ENCODE measurements at places on chromosomes 3 and 15.
A peak's percentile ranks its signal among the peaks of the same experiment; 100 is the strongest.

GRCh38 chr3:126309861-126310655 is 47.1 kb downstream of the KLF15 start:
- no peak for DNase-seq

DNA sequence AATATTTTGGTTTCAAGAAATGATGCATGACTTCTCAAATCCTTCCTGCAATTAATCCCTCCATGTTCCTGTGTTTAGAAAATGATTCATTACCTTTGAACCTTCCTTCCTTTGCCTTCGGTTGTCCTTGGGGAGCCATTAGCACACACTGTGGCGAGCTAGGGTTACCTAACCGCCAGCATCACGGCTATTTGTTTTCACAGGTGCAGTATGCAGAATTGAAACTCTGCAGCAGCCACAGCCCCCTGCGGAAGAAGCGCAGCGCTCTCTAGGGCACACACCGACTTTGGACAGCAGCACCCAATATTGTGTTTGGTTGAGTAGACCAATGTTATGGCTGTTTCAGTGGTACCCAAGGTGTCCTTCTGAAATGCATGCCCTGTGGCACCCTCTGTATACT is 247.4 kb downstream of the MCTP2 start:
- no peak for DNase-seq

GRCh38 chr3:141366285-141367037 is 1.8 kb upstream of the ZBTB38 start:
- DNase-seq = no peak

- no peak for DNase-seq
Observed at GRCh38 chr3:194826594-194826993, 140.9 kb downstream of the FAM43A start.

DNA sequence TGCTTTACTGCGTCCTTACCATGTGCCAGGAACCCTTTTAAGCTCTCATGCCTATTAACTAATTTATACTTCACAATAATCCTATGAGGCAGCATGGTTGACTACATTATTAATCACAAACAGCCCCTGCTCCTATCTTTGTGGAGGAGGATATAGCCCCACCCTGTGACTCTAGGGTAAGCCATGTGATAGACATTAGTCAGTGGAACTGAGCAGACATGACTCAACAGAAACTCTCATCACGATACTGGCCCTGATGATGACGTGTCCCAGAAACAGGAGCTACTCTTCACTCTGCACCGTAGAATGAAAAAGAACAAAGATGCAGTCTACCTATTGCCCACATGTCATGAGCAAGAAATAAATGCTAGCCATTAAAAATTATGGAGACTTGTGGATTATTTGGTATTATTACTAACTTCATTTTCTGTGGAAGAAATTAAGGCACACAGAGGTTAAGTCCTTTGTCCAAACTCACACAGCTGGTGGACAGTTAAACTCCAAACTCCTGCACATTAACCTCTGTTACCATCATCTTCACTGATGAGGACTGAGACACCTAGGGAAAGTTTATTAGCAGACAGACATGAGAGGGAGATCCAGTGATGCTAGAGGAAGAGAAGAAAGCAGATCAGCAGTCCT is 51.2 kb downstream of the CFAP20DC start:
- peak; percentile 45 for DNase-seq

- no peak for DNase-seq
Observed at GRCh38 chr3:99624496-99625236, 13.7 kb upstream of the COL8A1 start.

All from suppressor macrophage (primary cell).